ENCODE measurements at places on chromosomes 2 and 18.

DNA sequence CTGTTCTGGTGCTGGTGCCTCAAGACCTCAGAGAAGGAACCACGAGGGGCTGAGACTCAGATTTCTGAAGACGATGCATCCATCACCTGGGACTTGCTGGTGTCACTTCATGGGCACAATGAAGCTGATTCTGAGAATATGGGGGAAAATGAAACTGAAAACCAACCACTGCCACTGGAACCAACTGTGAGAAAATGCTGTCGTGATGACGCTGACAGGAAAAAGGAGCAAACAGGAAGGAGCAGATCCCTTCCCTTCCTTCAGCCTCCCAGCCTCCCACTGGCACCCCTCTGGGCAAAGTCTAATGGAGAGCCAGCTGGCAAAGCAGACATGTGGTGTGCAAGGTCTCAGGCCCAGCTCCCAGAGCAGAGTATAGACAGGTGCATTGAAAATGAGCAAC lies 109.7 kb downstream of the FOXI3 start:
- DNase-seq, result no peak

DNA sequence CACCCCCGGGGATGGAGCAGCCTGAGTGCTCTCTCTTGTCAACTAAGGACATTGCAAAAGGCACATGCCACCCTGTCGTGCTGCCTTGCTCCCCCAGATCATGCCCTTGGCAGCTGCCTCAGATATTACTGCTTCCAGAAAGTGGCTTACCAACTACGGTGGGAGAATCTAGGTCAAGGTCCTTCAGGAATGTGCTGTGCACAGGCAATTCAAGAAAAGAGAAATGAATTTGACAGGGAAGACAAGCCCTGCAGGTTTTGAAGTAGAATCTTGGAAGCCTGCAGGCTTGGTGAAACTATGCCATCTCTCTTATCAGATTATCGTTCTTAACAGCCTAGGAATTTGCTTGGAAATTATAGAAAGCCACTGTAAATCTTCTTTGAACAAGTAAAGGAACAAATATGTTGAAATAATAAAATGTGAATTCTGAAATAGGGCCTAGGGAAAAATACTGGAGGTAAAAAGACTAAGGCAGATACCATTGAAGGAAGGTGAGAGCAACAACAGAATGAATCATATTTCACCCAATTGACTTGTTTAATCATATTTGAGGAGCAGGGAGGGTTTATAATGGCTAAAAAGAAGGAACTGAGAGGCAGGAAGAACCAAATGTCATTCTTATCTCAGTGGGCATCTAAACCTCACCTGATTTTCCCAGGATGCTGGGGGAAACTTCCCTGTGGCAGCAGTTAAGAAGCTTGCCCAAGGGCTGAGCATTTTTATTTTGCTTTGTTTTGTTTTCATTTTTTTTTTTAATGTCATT lies 94.0 kb upstream of the GLS start:
- no peak for DNase-seq

GRCh38 chr2:201118121-201118960 lies 2.4 kb downstream of the CFLAR start:
- DNase-seq, result peak; percentile 78

DNA sequence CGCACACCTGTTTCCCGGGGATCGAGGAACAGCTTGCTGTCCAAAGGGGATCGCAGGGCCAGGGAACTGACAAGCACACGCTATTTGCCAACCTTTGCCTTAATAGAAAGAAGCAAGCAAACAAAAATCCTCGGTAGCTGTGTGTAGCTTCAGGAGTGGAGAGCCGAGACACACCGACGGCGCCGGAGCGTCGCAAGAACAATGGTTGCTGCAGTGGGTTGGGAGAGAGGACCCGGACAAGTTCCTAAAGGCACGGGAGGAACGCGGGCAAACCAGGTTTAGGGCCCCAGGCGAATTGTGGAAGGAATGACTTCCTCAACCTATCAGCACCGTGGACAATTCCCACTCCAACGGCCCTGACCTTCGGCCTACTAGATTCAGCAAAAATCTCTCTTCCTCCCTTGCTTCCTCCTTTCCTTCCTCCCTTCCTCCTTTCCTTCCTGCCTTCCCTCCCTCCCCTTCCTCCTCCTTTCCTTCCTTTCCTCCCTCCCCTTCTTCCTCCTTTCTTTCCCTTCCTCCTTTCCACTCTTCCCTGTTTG lies 4.9 kb upstream of the NEUROD1 start:
- no peak for DNase-seq

DNA sequence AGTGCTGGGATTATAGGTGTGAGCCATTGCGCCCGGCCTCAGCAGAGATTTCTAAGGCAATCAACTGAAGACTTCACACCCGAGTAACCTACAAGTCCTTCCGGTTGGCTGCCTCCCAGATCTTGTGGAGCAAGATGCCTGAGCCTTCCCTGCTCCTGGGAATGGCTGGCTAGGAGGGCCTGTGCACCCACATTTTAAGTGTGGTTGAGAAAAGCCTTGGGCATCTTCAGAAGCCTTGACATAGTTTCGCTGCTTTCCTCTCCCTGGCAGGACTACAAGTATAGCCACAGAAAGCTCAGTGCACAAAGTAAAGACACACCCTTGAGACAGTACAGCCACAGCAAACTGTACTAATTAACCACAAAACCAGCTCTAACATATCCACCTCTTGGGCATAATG lies 35.2 kb downstream of the E2F6 start:
- DNase-seq, result no peak

DNA sequence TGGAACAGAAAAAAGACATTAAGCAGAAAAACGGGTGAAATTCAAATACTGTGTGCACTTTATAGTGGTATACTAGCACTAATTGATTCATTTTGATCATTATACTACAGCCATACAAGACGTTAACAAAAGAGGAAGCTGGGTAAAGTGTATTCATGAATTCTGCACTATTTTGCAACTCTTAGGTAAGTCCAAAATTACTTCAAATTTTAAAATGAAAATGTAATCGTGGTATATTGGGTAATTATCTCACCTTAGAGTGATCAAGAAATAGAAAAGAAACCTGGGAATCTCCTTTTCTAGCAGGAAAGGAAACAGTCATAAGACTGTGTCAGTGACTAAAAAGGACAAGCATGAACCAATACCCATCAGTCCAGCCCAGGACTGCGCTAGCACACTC lies 5.4 kb downstream of the TGFBRAP1 start:
- no peak for DNase-seq

- DNase-seq, result no peak
Measured at GRCh38 chr18:78821396-78821795, 158.2 kb upstream of the SALL3 start.

DNA sequence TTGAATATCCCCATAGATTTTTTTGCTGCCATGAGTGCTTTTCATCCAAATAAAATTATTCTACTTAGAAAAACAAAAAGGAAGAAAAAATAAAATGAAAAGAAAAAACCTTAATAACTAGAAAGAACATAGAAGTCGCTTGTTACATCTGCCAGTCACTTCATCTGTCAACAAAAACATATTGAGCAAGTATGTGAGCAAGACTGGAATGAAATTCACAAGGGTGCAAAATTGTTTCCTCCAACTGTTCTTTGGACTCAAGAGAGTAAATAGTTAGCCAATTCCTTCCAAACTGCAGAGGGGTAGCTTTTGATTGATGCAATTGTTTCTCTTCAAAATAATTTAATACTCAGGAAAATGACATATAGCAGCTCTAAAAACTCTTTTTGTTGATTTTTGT lies 336.3 kb upstream of the CDH7 start:
- DNase-seq, result no peak

DNA sequence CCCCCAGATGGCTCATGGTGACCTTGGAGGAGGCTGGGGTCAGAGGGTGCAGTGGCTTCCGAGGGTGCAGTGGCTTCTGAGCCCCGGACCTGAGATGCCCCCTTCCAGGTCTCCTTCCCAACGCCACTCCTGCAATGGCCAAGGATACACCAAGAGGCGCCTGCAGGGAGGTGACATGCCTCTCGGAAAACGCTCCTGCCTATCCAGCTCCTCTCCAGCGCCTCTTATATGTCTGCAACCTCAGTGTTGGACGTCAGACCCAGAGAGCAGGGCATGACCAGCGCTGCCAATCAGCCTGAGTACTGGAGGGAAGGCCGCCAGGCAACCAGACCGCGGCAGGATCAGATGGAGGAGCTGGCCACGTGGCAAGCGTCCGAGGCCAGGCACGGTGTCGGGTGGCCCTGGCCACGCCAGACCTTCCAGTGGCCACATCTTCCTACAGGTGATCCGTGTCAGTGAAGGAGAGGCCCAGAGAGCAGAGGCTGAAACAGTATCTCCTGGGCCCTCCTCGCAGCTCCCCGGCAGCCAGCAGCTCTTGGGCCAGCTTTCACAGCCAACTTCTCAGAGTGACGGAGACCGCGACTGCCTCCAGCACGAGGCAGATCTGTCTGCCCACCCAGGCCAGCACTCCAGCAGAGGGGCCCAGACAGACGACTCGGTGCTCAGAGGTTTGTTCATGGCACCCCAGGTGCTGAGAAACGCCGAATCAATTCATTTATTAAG lies 199.5 kb upstream of the SALL3 start:
- no peak for DNase-seq

- no peak for DNase-seq
Measured at GRCh38 chr2:132419941-132420340, 3.3 kb downstream of the GPR39 start.

DNA sequence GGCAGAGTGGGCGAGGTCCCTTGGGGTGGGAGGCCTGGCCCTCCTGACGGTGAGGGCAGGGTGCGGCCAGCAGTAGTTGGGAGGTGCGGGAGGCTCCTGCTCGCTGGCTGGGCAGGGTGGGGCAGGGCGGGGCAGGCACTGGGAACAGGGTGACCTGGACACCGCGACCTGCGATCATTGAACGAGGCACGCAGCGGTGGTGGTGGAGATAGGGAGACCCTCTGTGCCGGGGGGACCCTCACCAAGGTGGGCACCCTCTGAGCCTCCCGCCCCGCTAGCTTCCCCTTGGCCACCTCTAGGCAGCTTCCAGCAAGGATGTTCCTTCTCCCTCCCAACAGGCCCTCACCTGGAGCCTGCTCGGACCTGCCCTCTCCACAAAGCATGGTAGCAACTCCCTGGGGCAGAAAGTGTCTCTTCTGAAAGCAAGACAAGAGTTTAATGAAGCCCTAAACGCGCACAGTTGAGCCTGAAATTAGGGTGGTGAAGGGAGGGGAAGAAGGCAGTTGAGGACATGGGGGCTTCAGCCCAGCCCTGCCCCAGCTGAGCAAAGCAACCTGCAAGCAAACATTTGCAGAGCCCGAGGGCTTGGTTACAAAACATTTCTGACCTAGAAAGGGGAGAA lies 15.4 kb upstream of the FOSL2 start:
- DNase-seq, result no peak

All from activated CD4-positive, CD25-positive, alpha-beta regulatory T cell (primary cell).